ENCODE measurements at places on chromosomes 16 and 17.

- DNase-seq = no peak
Measured at GRCh38 chr16:53453928-53454327, 19.7 kb downstream of the RBL2 start.

DNA sequence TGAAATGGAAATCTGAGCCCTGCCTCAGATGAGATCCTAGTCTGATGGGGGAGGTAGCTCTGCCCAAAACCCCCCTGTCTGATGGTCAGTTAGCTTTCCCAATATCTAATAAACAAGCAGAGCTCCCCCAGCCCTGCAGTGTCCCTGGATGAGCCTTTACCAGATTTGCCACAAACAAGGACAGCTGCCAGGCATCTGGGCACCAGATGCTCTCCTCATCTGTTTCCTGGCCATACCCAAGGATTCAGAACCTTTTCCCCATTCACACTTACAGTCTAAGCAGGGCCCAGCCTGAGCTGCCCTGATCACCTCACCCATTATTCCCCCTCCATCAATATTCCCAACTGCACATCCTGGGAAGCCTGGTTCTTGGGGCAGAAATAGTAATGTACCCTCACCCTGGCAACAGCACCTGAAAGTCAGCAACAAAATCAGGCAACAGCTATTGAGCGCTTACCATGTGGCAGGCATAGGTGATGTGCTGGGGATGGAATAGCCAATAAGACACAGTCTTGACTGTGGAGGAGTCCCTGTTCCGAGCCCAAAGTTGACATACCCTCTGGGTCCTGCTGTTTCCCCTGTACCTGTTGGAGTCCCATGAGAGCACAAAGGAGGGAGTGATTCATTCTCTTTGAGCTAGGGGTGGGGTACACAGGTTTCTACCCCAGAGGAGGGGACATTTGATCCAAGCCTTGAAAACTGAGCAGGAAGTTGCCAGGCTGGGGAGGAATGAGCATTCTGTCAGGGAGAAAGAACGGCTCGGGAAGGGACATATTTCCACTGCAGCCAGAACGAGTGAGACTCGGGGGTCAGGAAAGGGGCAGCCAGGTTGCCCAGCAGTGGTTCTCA is 147.4 kb downstream of the TMEM132E start:
- DNase-seq = no peak

GRCh38 chr17:2087597-2088211 is 32.8 kb downstream of the HIC1 start:
- no peak for DNase-seq

DNA sequence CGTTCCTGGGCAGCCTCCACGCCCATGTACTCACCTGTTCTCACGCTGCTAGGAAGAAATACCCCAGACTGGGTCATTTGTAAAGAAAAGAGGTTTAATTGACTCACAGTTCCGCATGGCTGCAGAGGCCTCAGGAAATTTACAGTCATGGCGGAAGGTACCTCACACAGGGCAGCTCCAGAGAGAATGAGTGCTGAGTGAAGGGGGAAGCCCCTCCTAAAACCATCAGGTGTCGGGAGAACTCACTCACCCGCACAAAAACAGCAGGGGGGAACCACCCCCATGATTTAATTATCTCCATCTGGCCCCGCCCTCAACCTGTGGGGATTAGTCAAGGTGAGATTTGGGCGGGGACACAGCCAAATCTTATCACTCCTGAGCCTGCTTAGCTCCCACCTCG is 18.2 kb downstream of the RAB40C start:
- no peak for DNase-seq

GRCh38 chr17:13337864-13338371 is 263.8 kb downstream of the HS3ST3A1 start:
- DNase-seq = peak; percentile 65
